Kidney epithelial cell (primary cell): ENCODE measurements at places on chromosomes 11 and 22. TPM values are rescaled to one million over a fixed set of nuclear protein-coding genes. Genes with fewer than 3 reads are reported as not detected.

Gene SSRP1
- 129 and 156 TPM in 2 replicates for total RNA-seq

Gene TESMIN
- 3.8 and 7.7 TPM in 2 replicates for total RNA-seq

Gene LGALS12
- not detected in 2 replicates for total RNA-seq

Gene ARHGEF17
- 25.5 and 31.1 TPM in 2 replicates for total RNA-seq

Gene LINC01488
- total RNA-seq, result not detected in 2 replicates

Gene OR8D4
- not detected in 2 replicates for total RNA-seq

Gene ANO3
- total RNA-seq, result not detected in 2 replicates

Gene APOA4
- total RNA-seq, result not detected in 2 replicates

Gene OR51B2
- not detected in 2 replicates for total RNA-seq

Gene APLNR
- total RNA-seq, result not detected in 2 replicates
